ENCODE measurements at places on chromosomes 5 and 9.

DNA sequence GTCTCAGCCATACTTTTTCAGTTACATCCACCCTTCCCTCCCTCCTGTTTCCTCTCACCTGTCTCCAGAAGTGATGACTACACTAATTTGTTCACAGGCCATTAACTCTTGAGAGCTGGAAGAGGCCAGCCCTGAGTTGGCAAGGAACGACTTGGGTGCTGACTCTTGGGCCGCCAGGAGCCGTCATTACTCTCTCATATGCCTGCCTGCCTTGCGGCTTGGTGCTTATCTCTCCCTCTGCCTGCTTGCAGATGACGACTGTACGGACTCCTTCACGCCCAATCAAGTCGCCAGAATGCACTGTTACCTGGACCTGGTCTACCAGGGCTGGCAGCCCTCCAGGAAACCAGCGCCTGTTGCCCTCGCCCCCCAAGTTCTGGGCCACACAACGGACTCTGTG is 66.1 kb downstream of the PAPPA start:
- DNase-seq: no peak

- peak; percentile 29 for DNase-seq
Observed at GRCh38 chr5:180439911-180440769, 54.0 kb upstream of the CNOT6 start.

DNA sequence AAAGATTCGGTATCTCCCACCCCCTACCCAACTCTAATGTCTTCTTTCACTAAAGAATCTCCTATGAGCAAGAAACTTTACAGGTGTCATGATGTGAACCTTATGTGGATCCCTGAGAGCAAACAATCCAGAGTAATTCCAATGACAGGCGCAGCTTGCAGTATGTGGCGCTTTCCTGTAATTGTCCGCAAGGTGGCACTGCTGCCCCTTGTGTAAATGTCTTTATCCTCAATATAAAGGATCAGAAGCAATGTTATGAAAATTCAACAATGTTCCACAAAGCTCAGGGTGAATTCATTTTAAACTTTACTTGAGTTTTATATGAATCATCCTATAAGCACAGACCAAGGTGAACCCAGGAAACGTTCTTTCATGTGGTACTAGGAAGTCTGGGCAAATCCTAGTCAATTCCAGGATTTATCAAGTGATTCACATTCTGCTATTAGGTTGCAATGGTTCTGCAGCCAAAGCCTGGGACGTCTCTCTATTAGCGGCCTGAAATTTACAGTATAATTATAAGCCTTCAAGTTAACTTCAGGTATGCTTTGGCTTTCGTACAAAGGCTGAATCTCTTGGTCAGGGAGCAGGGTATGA is 113.7 kb downstream of the TRPM6 start:
- DNase-seq: peak; percentile 41

DNA sequence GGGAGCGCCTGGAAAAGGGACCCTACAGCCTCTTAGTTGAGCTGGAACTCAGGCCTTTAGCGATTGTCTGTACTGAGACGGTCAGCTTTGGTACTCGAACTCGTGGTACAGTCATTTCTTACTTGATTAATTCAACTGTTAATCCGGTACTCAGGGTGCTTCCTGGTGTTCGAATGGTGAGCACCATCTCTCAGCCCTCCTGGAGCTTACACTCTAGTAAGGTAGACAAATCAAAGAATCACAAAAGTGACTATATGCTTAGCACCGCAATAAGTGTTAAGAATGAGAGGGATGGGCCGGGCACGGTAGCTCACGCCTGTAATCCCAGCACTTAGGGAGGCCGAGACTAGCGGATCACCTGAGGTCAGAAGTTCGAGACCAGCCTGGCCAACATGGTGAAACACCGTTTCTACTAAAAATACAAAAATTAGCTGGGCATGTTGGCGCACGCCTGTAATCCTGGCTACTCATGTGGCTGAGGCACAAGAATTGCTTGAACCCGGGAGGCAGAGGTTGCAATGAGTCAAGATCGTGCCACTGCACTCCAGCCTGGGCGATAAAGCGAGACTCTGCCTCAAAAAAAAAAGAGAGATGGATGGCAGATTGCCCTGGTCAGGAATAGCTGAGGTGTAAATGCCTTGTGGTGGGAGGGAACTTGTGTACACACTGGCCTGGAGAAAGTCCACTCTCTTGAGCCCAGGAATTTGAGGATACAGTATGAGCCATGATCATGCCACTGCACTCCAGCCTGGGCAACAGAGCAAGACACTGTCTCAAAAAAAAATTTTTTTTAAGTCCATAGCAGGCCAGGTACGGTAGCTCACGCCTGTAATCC is 981 bp downstream of the TCOF1 start:
- DNase-seq: no peak

DNA sequence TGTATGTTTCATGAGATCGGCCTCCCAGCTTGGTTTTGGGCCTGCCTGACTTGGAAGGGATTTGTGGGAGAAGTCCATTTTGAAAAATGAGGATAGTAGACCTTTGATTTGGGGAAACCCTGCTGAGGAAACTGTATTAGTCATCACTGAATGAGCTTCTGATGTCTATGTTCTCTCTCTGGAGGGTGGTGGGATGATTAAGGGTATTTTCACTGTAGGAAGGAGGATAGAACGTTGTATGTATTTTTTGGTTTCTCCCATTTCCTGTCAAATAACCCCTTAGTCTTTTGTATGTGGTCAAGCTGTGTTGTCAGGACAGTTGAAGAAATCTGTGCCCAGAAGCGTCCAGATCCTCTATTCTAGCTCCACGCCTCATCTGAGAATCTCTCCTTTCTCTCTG is 151.9 kb downstream of the INSYN2B start:
- DNase-seq: no peak

DNA sequence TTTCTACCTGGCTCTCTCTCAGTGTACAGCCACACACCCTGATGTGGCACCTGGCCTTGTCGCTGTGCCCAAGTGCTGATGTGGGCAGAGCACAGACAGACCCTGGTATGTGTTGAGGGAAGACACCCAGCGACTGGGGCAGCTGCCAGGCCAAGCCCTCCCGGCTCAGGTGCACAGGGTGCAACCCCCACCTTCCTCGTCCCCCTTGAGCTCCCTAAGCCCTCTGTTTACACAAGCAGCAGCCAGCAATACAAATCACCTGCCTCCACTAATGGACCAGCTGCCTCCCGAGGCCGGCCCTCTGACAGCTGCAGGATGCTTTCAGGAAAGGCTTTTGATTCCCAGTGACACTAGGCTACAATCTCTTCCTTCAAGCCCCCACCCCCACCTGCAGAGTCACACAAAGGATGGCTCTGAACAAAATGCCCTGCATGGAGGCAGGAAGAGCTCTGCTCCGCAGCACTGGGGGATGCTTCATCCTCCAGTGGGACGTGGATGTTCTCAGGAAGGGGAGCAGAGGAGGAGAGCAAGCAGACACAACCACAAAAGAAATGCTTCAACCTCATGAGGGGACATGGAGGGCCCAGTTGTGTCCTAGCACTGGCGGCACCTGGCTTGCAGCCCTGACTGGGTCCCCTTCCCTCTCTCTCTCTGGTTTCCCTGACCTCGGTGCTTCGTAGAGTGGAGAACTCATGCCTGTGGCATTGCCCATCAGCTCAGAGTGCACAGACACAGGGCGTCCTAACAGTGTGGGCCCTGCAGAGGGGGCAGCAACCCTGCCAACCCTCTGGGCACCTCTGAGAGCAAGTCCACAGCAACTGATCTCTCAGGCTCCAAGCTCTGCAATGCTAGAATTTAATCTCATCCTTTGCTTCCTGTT is 140.8 kb downstream of the BARX1 start:
- DNase-seq: no peak

DNA sequence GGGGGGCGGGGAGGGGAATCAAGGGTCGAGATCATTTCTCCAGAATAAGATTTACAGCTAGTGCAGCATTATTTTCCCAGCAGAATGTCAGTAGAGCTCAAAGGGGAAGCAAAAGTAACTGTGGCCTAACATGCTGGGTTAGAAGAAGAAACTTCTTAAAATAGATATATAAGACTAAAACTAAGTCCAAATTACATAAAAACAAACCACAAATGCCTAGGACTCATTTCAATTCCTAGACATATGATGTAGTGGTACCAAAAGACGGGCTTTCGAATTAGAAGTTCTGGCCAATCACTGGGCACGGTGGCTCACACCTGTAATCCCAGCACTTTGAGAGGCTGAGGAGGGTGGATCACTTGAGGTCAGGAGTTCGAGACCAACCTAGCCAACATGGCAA is 20.8 kb upstream of the MELK start:
- DNase-seq: no peak

- no peak for DNase-seq
Observed at GRCh38 chr5:122501089-122501435, 189.0 kb downstream of the SNCAIP start.

- no peak for DNase-seq
Observed at GRCh38 chr5:176855598-176855997, 43.5 kb downstream of the HK3 start.

DNA sequence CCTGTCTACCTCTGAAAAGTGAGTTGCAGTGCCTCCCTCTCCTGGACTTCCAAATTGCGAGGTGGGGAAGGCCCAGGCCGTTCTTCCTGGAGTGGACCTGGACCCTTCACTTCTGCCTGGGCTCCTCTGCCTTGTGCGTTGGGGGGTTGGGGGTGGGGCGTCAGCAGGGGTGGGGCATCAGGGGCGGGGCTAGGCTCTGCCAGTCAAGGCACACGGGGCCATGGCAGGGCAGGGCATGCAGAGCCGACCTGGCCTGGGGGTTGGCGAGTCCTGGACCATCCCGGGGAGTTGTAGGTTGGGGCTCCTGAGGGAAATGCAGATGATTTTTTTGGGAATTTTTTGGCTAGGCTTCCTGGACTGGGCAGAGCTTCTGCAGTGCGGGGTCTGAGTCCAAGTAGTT is 87.1 kb downstream of the EHMT1 start:
- no peak for DNase-seq

DNA sequence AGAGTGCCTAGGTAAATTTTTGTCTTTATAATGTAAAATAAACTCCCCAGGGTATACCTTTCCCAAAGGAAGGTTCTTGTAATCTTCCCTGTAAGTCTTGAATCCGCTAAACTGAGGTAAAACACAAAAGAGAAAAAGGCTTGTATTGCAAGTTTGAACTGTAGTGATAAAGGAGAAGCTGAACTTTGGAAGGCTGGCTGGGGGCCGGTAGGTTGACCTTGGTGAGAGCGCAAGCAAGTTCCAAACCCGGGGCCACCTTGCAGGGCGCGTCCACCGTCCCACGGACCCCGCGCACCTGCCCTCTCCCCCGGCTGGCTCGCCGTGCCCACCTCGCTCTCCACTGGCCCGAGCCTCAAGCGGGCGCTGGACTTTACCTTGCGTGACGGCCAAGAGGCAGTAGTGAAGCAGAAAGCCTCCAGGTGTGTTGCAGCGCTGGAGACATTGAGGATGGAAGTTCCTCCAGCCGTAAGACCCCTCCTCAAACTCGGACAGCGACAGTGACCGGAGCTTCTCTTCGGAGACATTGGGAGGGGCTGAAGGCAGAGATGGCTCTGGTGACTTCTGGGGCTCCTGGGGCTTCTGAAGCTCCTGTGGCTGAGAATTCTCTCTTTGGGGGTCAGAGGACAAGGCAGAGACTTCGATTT is 428 bp downstream of the SLCO4C1 start:
- DNase-seq: no peak

DNA sequence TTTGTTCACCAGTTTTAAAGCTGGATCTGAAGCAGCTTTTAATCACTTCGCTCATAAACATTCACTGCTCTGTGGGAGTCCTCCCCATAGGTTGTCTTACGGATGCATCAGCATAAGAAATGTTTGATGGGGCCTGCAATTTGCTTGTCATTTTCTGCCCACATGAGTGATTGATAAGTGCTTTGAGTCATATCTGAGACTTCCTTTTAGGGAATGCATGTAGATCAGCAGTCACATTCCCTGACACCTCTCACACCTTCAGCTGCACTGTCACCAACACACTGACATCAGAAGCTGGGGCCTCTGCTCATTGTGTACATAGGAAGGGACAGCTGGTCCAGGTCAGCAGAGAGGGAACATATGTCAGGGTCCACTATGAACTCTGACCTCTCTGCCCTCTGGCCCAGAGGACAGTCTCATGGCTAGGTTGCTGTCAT is 84.1 kb upstream of the SPATA31D4 start:
- DNase-seq: no peak

GRCh38 chr5:98458726-98459125 is 314.7 kb upstream of the RGMB start:
- no peak for DNase-seq

DNA sequence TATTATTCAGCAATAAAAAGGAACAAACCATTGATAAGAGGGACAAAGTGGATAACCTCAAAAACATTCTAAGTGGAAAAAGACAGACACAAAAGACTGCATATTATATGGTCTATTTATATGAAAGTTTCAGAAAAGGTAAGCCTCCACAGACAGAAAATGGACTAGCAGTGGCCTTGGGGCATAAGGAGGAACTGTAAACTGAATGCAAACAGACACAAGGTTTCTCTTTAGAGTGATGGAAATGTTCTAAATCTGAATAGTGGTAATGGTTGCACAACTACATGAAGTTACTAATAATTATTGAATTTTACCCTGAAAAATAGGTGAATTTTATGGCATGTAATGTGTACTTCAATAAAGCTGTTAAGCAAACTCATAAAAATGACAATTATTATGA is 286.3 kb upstream of the PAPPA start:
- no peak for DNase-seq

DNA sequence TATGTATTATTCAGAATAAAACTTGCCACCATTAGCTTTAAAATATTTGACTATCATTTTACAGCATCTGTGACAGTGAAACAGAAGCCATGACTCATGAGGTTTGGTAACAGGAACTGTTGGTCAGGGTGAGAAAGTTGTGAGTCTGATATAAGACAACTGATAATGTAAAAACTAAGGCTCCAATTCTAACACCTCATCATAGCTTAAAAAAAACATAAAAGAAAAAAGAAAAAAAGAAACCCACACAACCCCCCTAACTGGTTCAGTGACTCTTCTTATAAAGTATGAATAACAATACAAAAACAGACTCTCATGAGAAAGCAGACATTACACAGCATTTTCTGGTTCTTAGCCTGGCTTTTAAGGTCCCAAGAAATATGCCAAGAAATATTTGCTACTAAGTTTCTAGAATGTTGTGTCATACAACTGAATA is 85.8 kb downstream of the MRPS27 start:
- no peak for DNase-seq

DNA sequence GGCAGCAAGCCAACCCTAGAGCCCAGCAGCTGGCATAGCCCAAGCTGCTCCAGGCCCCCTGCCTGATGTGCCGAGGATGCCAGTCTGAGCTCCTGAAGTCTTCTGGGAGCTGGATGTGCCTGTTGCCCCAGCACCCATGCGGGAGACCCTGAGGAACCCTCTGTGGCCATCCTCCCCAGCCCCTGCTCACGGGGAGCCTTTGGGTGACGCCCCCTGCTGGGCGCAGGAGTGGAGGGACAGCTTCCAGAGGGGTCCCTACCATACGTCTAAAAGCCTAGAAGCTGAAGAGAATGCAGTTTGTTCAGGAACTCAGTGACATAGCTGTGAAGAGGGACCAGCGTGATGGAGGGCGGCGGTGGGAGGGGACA is 33.1 kb upstream of the MVB12B start:
- no peak for DNase-seq

DNA sequence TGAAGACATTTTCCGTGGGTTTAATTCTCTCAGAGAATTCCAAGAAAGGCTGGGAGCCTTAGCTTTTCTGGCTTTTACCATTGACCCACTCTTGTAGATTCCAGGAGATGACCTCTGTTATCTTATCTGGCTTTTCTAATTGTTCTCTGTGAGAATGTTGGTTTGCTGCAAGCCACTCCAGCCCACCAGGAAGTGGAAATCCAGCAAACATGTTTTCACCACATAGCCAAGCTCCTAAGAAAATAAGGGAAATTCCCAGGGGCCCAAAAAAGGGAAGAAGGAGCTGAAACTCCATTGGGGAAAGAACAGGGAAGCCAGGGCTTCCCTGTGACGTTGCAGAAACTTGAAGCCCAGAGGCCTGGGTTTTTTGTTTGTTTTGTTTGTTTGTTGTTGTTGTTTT is 19.7 kb downstream of the GPR107 start:
- no peak for DNase-seq

Measured in iPS DF 6.9 (cell line).